Activated T-helper 1 cell treated with anti-CD3 and anti-CD28 coated beads, Interleukin-12 subunit alpha, Interleukin-12 subunit beta, Interleukin-2, Interleukin-4 antibody, amounts not matched to agents 30 ng/mL and 10 ng/mL and 1 ng/mL, durations not matched to agents 14 hours and 24 hours and 36 hours (primary cell): ENCODE measurements at places on chromosomes 11 and 22.

- H3K27ac ChIP-seq: no peak overlapping the region
- no peak for DNase-seq
- peaks cover 4% of the 10 kb centered on the region for H3K27me3 ChIP-seq
Measured at GRCh38 chr22:37063431-37064420, 12.2 kb downstream of the KCTD17 start.

DNA sequence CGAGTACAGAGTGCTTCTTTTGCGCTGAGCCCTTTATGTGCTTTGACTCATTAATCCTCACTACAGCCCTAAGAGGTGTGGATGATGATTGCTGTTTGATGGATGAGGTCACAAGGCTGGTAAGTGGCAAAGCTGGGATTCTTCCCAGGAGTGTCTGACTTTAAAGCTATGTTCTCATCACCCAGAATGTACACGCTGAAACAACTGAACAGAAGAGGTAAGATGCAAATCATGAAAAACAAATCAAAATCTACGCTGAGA lies 37.7 kb upstream of the CREB3L1 start:
- no peak overlapping the region for H3K27ac ChIP-seq
- no peaks in the 10 kb centered on the region for H3K36me3 ChIP-seq
- H3K4me1 ChIP-seq: peaks cover 48% of the 10 kb centered on the region
- H3K4me3 ChIP-seq: no peak overlapping the region

DNA sequence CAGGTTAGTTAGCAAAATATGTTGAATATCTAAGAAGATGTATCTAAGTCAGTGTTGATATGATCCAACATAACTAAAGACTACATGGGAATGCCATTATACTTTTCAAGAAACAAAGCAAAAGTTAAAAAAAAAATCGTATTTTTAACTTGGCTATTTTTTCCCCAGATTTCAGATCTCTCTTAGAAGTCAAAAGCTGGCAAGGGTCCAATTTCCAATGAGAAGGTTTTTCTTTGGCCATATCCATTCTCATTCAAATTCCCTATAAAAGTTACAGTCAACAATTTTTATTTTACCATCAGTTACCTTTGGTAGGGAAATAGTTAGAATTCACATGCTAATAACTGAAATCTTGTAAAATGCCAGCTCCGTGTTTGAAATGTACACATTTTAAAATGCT lies 70.5 kb upstream of the FAT3 start:
- H3K4me3 ChIP-seq: no peak overlapping the region
- H3K36me3 ChIP-seq: no peaks in the 10 kb centered on the region
- H3K27ac ChIP-seq: no peak overlapping the region
- no peaks in the 10 kb centered on the region for H3K27me3 ChIP-seq
- DNase-seq: no peak

- no peak overlapping the region for H3K4me3 ChIP-seq
- no peaks in the 10 kb centered on the region for H3K36me3 ChIP-seq
- no peaks in the 10 kb centered on the region for H3K4me1 ChIP-seq
- no peaks in the 10 kb centered on the region for H3K27me3 ChIP-seq
Measured at GRCh38 chr11:40434926-40435325, 1024.5 kb downstream of the LRRC4C start.

- H3K36me3 ChIP-seq: no peaks in the 10 kb centered on the region
- no peaks in the 10 kb centered on the region for H3K4me1 ChIP-seq
- H3K4me3 ChIP-seq: no peak overlapping the region
- no peak for DNase-seq
Measured at GRCh38 chr11:109739379-109739778, 317.4 kb downstream of the C11orf87 start.

DNA sequence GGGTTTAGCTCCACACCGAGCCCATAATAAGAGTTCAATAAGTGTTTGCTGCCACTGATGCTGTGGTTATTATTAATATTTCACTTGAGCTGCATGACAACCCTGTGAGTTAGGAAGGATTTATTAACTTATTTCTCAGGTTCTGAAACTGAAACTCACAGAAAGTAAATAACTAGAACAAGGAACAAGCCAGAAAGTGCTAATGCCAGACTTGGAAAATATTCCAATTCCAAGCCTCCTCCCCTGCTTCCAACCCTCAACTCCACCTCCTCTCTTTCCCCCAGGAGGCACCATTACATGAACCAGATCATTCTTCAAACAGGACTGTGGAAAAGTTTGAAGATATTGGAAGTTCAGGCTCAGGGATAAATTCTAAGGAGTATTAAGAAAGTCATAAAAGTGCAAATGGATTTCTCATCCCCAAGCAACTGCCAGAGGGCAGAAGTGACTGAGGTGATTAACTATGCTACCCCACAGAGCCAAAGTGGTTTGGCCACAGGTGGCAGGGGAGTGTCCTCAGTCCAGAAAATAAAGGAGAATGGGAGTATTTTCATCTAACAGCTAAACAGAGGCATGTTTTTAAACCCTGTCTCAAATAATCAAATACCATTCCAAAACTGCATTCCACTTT lies 3.2 kb upstream of the FJX1 start:
- no peaks in the 10 kb centered on the region for H3K36me3 ChIP-seq
- no peak for DNase-seq
- H3K4me1 ChIP-seq: peaks cover 15% of the 10 kb centered on the region
- H3K4me3 ChIP-seq: no peak overlapping the region
- no peak overlapping the region for H3K27ac ChIP-seq
- peaks cover 35% of the 10 kb centered on the region for H3K27me3 ChIP-seq

DNA sequence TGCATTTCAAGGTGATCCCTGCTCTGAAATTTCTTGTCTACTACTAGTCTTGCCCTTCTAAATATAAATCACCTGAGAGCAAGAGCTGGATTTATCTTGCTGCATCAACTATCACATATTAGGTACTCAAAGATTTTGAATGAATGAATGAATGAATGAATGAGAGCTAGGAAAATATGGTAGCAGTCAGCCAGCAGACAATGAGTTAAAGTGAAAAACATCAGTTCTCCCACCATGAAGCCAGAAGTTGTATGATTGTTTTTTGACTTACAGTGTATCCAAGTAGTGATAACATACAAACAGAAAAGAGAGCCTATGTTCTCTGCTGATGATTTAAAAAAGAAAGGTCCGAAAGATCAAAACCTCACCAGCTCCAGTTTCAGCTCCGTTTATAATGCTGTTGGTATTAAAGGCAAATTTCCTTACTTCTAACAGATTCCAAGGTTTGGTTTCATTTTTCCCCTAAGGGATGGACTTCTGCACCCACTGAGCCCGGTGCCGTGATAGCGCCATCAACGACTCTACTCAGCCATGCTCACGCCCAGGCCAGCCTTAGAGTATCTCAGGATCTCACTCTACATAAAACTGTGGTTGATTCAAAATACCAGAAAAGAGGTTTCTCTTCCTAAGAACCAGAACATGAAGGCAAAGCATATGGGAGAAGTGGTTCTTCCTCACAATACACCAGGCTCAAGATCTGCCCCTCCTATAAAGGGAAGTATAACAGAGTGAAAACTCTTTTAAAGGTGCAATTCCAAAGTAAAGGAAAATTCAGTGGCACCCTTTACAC lies 92.0 kb downstream of the SGSM3 start:
- H3K36me3 ChIP-seq: peaks cover 12% of the 10 kb centered on the region
- peak overlapping the region; percentile 99 for H3K27ac ChIP-seq
- H3K4me3 ChIP-seq: peak overlapping the region; percentile 93
- DNase-seq: peak; percentile 11

DNA sequence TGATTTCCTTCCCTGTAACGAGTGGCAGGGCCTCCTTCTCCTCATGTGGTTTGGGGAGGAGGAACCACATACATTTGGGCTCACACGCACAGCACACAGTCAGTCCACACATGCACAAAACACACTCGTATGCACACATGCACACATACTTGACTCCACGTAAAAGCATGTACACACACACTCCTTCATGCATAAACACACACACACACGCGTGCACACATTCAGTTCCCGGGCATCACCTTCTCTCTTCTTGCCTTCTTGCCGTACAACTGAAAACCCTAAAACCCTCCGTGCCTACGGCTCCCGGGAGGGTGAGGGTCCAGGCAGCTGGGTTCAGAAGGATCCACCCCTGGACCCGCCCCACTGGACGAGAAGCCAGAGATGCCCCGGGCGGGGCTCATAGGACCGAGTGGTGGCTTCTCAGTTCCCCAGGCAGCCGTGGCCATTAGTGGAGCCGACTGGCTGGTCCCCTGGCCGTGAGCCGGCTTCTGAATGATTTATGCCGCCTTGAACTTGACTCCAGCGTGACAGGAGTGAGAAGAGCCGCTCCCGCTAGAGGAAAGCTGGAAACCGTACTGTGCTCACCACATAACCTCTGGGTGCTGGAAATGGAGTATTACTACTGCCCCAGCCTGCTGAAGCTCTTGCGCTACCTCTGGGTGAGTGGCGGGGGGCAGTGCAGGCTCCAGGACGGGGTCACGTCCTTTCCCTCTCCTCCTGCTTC lies 117.4 kb downstream of the KIAA1671 start:
- peak overlapping the region; percentile 99 for H3K27ac ChIP-seq
- H3K27me3 ChIP-seq: no peaks in the 10 kb centered on the region
- peak; percentile 23 for DNase-seq

GRCh38 chr11:1479678-1480118 lies 6.9 kb downstream of the MOB2 start:
- H3K27me3 ChIP-seq: no peaks in the 10 kb centered on the region
- no peak for DNase-seq
- peaks cover 6% of the 10 kb centered on the region for H3K36me3 ChIP-seq
- H3K4me1 ChIP-seq: no peaks in the 10 kb centered on the region
- no peak overlapping the region for H3K4me3 ChIP-seq

DNA sequence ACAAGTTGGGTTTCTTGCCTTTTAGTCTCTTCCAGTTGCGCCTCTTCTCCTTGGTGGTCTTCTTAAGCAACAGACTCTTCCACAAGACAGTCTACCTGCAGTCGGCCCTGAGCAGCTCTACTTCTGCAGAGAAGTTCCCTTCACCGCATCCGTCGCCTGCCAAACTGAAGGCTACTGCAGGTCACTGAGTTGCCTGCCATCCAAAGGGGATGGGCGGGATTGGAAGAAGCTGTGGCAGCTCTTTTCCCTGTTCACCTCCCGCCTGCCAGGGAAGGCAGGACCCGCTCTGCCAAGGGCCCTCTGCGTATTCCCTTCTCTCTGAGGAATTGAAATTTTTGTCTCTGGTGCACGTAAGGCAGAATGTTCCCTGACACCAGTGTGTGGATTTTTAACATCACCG lies 9.2 kb upstream of the STT3A start:
- H3K4me3 ChIP-seq: no peak overlapping the region
- no peaks in the 10 kb centered on the region for H3K4me1 ChIP-seq
- DNase-seq: no peak
- peaks cover 35% of the 10 kb centered on the region for H3K36me3 ChIP-seq
- no peak overlapping the region for H3K27ac ChIP-seq
- H3K27me3 ChIP-seq: no peaks in the 10 kb centered on the region

DNA sequence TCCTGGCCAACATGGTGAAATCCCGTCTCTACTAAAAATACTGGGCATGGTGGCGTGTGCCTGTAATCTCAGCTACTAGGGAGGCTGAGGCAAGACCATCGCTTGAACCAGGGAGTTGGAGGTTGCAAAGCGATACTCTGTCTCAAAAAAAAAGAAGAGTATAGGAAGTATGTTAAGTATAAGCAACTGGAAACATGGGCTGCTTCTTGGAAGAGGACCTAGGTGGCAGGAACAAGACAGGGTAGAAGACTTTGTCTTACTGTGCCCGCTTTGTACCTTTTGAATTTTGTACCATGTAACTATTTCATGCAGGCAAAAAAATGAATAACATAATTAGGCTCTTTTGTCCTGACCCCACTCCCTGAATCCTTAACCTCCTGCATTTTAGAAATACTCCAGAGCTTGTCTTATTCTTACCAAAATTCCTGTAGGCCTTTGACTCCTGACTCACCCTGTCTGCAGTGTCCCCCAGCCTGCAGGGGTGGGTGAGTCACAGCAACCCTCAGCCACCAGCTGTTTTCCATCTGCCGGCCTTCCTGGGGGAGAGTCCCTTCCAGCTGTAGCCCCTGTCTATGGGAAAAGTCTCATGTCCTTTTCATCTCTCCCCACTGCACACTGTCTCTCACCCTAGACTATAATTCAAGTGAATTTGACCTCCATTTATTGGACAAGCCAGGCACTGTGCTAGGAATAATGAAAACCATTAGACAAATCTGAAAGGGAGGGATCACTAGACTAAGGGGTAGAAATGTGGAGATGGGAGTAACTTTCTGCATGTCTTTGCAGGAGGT lies 41.8 kb downstream of the TXN2 start:
- no peaks in the 10 kb centered on the region for H3K36me3 ChIP-seq
- no peak overlapping the region for H3K4me3 ChIP-seq
- H3K4me1 ChIP-seq: peaks cover 44% of the 10 kb centered on the region
- no peak for DNase-seq

- DNase-seq: no peak
- H3K4me1 ChIP-seq: no peaks in the 10 kb centered on the region
- no peak overlapping the region for H3K27ac ChIP-seq
- H3K36me3 ChIP-seq: no peaks in the 10 kb centered on the region
- peaks cover 11% of the 10 kb centered on the region for H3K27me3 ChIP-seq
Measured at GRCh38 chr11:63931045-63931444, 7.8 kb upstream of the NAA40 start.

- H3K36me3 ChIP-seq: no peaks in the 10 kb centered on the region
- no peaks in the 10 kb centered on the region for H3K4me1 ChIP-seq
- no peak overlapping the region for H3K27ac ChIP-seq
- no peak overlapping the region for H3K4me3 ChIP-seq
- peaks cover 7% of the 10 kb centered on the region for H3K27me3 ChIP-seq
Measured at GRCh38 chr11:68673306-68673945, 10.9 kb upstream of the GAL start.

- H3K27me3 ChIP-seq: no peaks in the 10 kb centered on the region
- H3K27ac ChIP-seq: no peak overlapping the region
- DNase-seq: no peak
- peaks cover 5% of the 10 kb centered on the region for H3K4me1 ChIP-seq
- no peaks in the 10 kb centered on the region for H3K36me3 ChIP-seq
- no peak overlapping the region for H3K4me3 ChIP-seq
Measured at GRCh38 chr22:38788021-38788816, 5.7 kb downstream of the DNAL4 start.

GRCh38 chr11:18312663-18313420 lies 9.1 kb downstream of the HPS5 start:
- no peak for DNase-seq
- H3K27me3 ChIP-seq: no peaks in the 10 kb centered on the region
- H3K4me3 ChIP-seq: no peak overlapping the region
- H3K36me3 ChIP-seq: peaks cover 42% of the 10 kb centered on the region

- H3K27me3 ChIP-seq: peaks cover 17% of the 10 kb centered on the region
- DNase-seq: no peak
- no peak overlapping the region for H3K27ac ChIP-seq
- H3K4me3 ChIP-seq: peak overlapping the region; percentile 96
- peaks cover 5% of the 10 kb centered on the region for H3K4me1 ChIP-seq
Measured at GRCh38 chr11:65183201-65183891, 1.6 kb downstream of the CAPN1 start.

DNA sequence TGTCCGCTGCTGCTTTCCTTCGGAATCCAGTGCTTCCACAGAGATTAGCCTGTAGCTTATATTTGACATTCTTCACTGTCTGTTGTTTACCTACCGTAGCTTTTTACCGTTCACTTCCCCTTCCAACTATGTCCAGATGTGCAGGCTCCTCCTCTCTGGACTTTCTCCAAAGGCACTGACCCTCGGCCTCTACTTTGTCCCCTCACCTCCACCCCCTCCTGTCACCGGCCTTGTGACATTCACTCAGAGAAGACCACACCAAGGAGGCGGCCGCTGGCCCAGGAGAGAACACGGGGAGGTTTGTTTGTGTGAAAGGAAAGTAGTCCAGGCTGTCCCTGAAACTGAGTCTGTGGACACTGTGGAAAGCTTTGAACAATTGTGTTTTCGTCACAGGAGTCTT lies 15.4 kb upstream of the ST14 start:
- no peak overlapping the region for H3K4me3 ChIP-seq
- no peaks in the 10 kb centered on the region for H3K27me3 ChIP-seq
- H3K36me3 ChIP-seq: peaks cover 2% of the 10 kb centered on the region
